Kidney (tissue), 22 donors: ENCODE measurements at places on chromosomes 6 and 20. TPM values are rescaled to one million over a fixed set of nuclear protein-coding genes. Genes with fewer than 3 reads are reported as not detected.

- no peak for DNase-seq
Measured at GRCh38 chr6:104969785-104970581, 13.1 kb downstream of the LIN28B start.

GRCh38 chr6:152338335-152339125 lies 298.6 kb downstream of the SYNE1 start:
- peak; percentile 25 for DNase-seq

DNA sequence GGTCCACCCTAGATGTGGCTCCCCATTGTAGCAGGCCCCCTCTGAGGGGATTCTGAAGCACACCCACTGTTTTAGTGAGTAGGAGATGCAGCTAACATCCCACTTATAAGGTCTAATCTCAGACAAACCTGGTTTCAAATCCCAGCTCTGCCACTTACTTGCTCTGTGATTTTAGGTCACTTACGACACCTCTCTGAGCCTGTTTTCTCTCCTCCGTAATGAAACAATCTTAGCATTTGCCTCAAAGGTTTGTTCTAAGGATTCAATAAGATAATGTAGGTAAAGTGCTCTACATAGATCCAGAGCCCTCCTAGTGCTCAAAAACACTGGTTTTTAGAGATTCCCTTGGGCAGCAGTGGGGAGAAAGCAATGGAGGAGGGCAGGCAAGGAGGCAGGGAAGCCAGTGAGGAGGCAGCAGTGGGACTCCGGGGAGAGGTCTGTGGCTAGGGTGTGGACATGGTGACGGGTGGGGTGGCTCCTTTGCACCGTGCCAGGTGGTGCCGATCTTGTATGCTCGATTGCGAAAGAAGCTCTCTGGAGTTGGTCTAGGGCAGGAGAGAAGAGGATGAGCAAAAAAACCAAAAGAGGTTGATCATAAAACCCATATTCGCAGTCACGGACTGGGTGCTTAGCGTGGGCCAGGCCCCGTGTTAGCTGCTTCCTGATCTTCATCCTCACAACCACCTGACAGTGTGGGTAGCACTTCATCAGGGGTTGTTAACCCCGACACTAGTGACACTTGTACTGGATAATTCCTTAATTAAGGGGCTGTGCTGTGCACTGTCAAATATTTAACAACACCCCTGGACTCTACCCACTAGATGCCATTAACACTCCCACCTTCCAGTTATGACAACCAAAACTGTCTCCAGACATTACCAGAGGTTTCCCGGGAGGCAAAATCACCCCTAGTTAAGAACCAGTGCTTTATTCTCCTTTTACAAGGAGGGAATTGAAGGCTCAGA lies 16.8 kb upstream of the PTGIS start:
- no peak for DNase-seq

- peak; percentile 76 for DNase-seq
Measured at GRCh38 chr6:137705160-137706082, 161.6 kb upstream of the TNFAIP3 start.

GRCh38 chr20:50189681-50190250 lies 864 bp upstream of the CEBPB start:
- DNase-seq, result no peak

- no peak for DNase-seq
Measured at GRCh38 chr6:37222992-37223391, 34.6 kb upstream of the TBC1D22B start.

DNA sequence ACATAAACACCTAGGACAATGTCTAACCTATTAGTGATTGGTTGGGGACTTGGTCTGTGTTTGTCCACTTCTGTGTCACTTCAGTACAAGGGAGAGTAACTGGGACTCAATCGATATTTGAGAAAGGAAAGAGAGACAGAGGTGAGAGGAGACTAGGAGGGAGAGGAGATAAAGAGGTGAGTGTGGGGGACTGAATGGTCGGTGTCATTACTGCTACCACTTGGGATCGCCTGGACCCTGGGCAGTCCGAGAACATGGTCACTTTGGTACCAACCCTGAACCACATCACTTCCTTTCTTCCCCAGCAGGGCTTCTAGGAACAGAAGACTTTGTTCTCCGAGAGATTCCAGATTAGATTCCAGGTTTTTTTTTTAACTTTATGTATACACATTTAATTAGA lies 63.7 kb downstream of the GPR6 start:
- DNase-seq, result no peak

- DNase-seq, result no peak
Measured at GRCh38 chr6:36755435-36756348, 58.1 kb downstream of the RAB44 start.

- peak; percentile 38 for DNase-seq
Measured at GRCh38 chr6:10310330-10310653, 104.6 kb downstream of the TFAP2A start.

GRCh38 chr6:27575594-27576361 lies 102.9 kb upstream of the ZNF184 start:
- DNase-seq, result no peak

DNA sequence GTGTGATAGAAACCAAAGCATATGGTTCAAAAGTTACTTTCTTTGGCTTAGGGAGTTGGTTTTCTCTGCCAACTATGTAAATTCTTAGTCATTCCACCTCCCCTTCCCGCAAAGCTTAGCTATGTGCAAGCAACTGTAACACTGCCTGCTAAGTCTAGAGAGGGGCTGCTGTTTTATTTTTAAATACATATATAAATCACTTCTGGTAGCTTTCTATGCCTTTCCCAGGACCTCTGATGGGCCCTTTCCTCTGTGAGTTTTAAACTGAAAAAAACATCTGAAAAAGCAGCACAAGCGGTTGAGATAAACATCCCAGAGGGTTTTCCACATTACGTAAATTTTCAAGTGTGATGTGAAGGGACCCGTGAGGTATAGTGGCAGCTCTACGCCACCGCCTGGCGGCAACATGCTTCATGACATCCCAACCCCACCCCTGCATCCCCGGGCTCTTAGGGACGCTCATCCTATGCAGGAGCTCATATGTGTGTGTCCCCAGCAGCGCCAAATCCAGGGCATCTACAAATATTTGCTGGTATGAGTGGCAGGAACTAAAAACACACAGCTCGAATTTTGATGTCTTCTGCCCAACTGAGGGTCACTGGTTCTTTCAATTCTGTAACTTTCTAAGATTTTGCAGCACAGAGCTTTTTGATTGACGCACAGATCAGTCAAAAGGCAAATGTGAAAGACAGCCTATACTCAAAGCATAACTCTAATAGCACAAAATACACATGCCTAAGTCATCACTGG lies 12.7 kb downstream of the SAYSD1 start:
- DNase-seq, result peak; percentile 42

DNA sequence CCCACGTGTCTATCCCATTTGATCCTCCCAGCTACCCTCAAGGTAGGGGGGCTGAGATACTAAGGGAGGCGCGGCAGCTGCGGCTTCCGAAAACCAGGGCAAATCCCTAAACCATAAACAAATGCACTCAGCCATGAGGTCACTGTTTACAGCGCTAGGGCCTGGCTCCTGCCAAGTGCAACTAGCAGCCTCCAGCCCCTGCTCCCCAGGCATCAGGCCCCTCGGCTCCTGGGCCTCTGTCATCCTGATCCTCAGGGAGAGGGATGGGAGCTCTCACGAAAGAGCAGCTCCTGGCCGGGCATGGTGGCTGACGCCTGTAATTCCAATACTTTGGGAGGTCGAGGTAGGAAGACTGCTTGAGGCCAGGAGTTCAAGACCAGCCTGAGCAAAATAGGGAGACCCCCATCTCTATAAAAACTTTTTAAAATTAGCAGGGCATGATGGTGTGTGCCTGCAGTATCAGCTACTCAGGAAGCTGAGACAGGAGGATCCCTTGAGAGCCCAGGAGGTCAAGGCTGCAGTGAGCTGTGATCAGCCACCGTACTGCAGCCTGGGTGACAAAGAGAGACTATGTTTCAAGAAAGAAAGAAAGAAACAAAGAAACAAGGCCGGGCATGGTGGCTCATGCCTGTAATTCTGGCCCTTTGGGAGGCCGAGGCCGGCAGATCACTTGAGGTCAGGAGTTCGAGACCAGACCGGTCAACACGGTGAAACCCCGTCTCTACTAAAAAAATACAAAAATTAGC lies 42.5 kb upstream of the TLDC2 start:
- DNase-seq, result no peak

GRCh38 chr6:89081423-89082322 lies 1.1 kb downstream of the PNRC1 start:
- DNase-seq, result peak; percentile 100

DNA sequence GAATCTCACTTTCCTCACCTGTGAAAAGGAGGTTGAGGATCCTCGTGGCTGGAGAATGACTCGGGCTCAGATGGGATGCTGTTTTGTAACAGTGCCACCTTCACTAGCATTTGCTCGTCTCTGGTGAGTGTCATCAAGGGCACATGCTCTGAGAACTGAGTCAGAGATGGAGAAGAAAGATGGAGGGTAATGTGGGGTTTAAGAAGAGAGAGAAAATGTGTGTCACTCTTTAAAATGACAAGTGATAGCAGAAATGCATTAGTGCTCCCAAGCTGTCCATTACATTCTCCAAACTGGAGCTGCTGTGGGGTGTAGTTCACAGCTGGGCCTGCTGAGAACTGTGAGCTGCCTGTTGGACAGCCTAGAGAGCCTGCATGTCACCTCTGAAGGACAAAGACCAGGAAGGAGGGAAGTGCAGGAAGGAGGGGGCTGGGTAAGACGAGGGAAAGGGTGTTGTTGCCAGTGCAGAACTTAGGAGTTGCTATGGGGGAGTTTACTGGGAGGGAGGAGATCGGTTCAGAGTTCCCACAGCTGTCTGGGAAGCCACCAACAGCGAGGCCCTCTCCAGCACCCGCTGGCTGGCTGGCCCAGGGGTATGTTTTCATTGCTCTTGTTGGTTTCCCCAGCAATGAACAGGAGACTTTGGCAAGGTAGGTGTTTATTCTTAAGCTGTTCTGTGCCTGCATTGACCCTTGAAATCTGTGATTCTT lies 19.8 kb downstream of the GMPR start:
- peak; percentile 57 for DNase-seq

DNA sequence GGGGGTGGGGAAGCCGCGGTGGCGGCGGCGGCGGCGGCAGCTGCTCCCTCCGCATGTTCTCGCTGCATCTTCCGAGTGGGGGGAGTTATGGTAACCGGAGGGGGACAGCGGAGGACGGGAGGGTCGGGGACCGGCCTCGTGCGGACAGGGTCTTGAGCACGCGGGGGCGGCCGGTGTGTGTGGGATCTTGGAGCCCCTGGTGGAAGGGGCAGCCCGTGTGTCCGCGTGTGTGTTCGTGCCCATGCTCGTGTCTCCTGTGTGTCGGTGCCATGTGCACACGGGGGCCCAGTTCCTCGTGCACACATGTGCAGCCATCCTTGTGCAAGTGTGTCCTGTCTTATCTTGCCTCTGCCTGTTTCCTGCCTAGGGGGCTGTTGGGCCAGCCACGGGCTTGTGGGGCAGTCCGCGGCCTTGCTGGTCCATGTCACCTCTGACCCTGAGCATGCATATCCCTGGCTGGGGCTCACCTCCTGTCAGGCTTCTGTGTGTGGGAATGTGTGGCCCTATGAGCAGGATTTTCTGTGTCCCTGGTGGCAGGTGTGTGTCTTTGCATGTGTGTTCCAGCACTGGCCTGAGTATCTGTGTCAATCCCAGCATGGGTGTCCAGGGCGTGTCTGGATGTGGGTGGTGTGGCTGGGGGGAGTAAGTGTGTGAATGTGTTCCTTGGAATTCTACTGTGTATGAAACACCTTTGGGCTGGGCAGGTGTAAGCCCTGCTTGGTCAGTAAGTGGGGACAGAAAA lies 8.5 kb downstream of the SYNGAP1 start:
- DNase-seq, result peak; percentile 42

- DNase-seq, result no peak
Measured at GRCh38 chr6:145445674-145446073, 289.6 kb downstream of the EPM2A start.

DNA sequence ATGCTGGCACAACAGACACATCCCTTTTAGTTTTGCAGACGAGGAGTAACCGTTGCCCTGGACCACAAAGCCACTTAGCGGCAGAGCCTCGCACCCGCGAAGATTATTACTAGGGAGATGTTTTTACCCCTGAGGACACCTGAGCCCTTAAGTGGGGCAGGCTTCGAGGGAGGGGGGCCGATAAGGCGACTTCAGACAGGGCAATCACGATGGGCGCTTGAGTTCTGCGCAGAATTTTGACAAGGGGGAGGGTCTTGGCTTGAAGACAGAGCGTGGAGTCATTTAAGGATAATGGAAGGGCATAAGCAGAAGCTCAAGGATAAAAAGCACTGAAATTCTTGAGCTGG lies 650 bp upstream of the TTK start:
- peak; percentile 62 for DNase-seq

DNA sequence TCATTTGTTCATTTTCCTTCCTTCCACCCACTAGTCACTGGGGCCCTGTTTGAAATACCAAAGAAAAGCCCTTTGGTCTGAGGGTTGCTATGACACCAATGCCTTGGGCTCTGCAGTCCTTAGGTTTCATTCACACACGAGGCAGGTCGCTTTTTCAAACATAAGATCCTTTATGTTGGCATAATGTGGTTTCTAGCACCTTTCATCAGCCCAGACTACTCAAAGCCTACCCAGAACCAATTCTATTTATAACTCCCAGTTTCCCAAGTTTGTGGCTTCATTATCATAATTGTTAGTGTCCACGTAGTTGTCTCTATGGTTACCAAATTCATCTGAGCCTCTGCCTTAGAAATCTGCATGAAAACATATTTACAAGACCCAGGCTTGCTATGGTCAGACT lies 6.6 kb upstream of the TP53RK start:
- no peak for DNase-seq

- DNase-seq, result no peak
Measured at GRCh38 chr6:1334684-1335083, 22.8 kb downstream of the FOXQ1 start.

DNA sequence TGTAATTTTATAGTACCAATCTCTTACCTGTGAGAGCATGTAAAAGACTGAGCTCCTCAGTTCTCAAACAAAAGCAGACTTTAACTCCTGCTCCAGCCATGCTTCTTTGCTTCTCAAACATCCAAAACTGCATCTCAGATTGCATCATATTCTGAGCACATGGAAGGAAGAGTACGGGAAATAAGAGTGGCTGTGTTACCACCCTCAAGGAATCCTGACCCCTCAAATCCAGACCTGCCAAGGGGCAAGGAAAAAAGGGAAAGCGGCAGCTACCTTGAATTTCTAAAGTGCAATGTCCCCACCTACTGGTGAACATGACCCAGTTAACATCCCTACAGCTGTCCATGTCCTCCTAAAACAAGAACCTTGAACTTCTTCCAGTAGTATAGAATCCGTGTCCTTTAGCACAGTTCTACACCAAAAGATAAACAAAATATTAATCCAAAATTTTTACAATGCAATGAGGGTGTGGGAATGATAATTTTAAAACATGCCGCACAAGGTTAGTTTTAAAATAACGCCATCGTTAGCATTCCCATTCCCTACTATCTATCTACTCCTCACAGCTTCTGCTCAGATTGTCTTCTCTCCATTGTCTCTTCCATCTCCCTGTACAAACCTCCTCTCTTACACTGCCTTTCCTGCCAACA lies 34.1 kb upstream of the HLA-DQB1 start:
- DNase-seq, result peak; percentile 86

- DNase-seq, result no peak
Measured at GRCh38 chr20:63045991-63046390, 39.2 kb upstream of the BHLHE23 start.

Gene ZNF391
- 5.4 TPM for total RNA-seq

Gene KIF13A
- total RNA-seq, result 35.9 TPM

Gene PRDM13
- not detected for total RNA-seq

Gene STMN3
- 84.9 TPM for total RNA-seq

Gene MUC22
- not detected for total RNA-seq

Gene SLC32A1
- not detected for total RNA-seq

Gene STX11
- total RNA-seq, result 6.7 TPM

Gene SLC35D3
- not detected for total RNA-seq
